ENCODE measurements at places on chromosomes 7 and 10.

GRCh38 chr10:88742448-88742847 is 17.4 kb upstream of the LIPN start:
- no peak for DNase-seq

GRCh38 chr7:45582868-45583277 is 8.7 kb downstream of the ADCY1 start:
- peak; percentile 1 for DNase-seq

GRCh38 chr10:70678250-70678635 is 5.9 kb downstream of the ADAMTS14 start:
- no peak for DNase-seq

DNA sequence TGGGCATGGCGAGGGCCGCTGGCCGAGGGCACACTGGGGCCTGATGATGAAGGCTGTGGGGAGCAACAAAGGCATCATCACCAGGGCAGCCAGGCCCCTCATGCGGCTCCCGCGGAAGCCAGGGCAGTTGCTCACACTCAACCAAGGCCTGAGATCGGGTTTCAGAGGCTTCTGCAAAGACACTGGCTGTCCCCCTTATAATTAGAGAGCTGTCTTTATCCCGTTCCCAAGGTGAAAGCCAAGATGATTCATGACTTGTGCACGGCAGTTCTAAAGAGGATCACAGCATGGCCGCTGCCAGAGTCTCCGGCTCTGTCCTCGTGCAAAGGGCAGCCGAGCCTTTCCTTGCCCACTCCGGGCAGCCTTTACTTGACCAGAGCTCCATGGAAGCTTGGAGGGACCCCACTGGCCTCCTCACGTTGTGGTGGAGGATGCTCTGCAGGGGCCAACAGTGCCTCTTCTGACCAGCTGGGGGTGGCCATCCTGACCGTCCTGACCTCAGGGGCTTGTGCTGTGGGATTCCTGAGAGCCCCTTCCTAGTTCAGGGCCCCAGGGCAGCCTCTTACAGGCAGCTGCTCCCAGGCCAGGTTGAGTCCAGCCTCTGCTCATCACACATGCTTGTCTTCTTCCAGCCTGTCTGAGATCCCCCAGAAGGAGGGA is 82.3 kb downstream of the PRKAG2 start:
- no peak for DNase-seq

DNA sequence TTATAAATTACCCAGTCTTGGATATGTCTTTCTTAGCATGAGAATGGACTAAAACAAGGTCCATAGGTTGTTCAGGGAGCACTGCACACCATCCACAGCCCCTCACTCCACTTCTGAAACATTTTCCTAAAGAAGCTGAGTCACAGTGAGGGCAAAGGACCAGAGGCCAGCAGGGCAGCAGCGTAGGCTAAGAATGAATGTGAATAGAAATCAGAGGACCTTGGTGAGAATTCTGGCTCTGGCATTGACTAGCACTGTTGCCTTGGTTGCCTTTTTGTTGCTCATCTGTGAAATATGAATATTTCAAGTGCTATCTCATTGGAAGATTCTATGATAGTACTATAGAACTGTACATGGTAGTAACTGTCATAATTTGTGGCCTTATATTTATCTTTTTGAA is 41.7 kb upstream of the TOMM7 start:
- no peak for DNase-seq
